ENCODE measurements at places on chromosomes 6 and 20. TPM values are rescaled to one million over a fixed set of nuclear protein-coding genes. Genes with fewer than 3 reads are reported as not detected.

DNA sequence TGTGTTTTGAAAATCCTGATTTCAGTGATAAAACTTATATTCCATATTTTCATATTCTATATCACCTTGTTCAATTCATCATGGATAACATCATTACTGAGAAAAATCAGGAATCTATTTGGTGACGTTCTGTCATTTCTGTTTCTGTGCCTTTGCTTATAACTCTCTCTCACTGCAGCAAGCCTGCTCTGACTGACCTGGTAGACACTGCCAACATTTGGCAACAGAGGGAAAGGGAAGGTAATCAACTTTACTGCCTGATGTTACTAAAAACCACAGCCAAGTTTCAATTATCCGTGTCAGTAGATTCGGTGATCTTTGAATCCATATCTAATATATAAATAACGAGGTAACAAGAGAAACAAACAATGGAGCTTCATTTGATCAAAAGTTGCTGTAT lies 501.9 kb downstream of the LMBRD1 start:
- no peak overlapping the region for H3K4me3 ChIP-seq
- DNase-seq, result no peak
- H3K4me1 ChIP-seq, result no peaks in the 10 kb centered on the region
- no peak overlapping the region for H3K27ac ChIP-seq

The BANF2 gene
- total RNA-seq, result not detected

DNA sequence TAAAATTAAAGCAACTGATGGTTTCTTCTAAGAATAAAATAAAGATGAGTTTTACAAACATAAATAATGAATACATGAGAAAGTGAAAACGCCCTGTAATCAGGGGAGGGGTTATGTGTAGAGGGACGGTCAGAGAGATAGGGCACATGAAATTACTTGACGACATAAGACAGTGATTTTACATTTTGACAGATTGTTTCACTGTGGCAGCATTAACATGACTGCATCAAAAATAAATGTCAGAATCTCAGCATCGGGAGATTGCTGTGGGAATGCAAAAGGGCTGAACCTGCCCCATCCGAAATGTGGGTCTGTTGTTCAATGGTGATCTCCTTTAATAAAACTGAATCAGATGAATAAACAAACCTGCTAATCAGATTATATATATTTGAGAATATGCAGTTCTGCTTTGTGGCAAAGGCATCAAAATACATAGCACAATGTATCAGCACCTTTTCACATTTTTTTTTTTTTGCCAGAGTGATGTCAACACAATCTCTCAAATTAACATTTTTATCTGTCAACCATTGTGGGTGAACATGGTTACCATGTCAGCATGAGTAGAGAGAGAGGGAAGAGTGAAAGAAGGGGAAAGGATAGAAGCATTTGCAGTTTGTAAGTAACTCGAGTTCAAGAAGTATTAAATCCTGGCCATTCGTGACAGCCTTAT lies 177.1 kb upstream of the MAN1A1 start:
- no peak overlapping the region for H3K4me3 ChIP-seq
- no peak overlapping the region for H3K27ac ChIP-seq
- H3K4me1 ChIP-seq, result no peaks in the 10 kb centered on the region
- no peaks in the 10 kb centered on the region for H3K36me3 ChIP-seq
- DNase-seq, result no peak
- H3K27me3 ChIP-seq, result peaks cover 10% of the 10 kb centered on the region

DNA sequence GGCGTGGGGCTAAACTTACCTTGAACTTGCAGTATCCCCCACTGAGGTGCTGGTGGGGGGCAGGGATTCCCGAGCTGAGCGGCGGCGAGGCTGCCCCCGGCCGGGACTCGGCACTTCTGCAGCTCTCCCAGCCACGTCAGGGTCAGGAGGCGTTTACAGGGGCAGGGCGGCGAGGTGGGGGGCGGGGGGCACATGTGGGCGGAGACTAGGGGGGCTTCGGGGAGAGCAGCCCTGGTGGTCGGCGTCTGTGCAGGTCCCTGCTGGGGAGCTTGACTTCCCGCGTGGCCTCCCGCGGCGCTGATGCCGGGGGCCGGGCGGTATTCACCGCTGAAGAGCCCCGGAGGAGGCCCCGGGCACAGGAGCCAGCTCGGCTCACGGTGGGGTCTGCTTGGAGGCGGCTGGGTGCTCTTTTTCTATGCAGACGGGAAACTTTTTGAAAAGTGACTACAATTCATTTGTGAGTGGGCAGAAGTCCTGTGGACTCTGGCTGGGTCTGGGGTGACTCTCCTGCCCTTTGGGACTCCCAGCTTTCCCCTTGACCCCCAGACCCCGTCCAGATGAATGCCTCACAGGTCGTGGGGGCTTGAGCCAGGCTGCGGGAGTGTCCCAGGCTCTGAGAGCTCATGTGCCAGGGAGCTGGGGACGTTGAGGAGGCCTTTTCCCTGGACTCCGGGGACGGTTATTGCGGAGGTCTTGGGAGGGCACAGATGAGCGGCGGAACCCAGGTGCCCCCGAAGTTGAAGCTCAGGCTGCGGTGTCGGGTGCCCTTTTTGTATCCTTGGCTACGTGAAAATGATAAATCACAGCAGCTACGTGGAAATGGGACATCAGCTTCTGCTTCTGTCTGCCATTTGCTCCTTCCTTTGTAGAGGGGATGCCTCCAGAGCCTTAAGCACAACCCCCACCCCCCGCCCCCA lies 75.9 kb upstream of the GATA5 start:
- H3K36me3 ChIP-seq, result no peaks in the 10 kb centered on the region
- no peak for DNase-seq
- peaks cover 11% of the 10 kb centered on the region for H3K4me1 ChIP-seq
- H3K4me3 ChIP-seq, result no peak overlapping the region
- peaks cover 28% of the 10 kb centered on the region for H3K27me3 ChIP-seq

The SRMS gene
- not detected for total RNA-seq

The OR2B6 gene
- not detected for total RNA-seq

GRCh38 chr6:5132731-5133130 lies 47.6 kb downstream of the PPP1R3G start:
- peaks cover 10% of the 10 kb centered on the region for H3K4me1 ChIP-seq
- H3K27ac ChIP-seq, result no peak overlapping the region
- no peaks in the 10 kb centered on the region for H3K36me3 ChIP-seq
- H3K27me3 ChIP-seq, result no peaks in the 10 kb centered on the region
- H3K4me3 ChIP-seq, result no peak overlapping the region

- H3K4me3 ChIP-seq, result no peak overlapping the region
- DNase-seq, result peak; percentile 71
- no peak overlapping the region for H3K27ac ChIP-seq
These were observed 72.5 kb downstream of the B3GAT2 start for GRCh38 chr6:70884074-70884983.

DNA sequence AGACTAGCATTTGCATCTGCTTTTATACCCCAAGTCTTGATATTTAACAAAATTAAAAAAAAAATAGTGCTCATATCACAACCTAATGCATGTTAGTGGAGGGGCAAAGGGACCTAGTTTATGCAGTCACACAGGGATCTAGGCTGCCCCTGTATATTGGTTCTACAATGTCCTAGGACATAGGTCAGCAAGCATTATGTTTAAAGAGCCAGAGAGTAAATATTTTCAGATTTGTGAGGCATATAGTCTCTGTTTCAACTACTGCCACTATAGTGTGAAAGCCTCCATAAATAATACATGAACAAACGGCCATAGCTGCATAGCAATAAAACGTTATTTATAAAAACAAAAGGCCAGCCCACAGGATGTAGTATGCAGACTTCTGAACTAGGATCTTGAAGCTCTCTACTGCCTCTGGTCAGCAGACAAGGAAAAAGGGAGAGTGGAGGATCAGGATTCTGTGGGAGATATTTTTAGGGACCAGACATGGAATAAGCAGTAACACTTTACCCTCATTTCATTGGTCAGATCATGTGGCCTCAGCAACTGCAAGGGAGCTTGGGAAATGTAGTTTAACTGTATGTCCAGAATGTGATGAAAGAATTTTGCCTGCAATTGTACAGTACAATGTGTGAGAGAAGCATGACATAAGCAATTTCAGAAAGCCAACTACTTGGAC lies 414.2 kb upstream of the SPTLC3 start:
- H3K4me1 ChIP-seq, result no peaks in the 10 kb centered on the region
- H3K36me3 ChIP-seq, result no peaks in the 10 kb centered on the region
- no peak overlapping the region for H3K4me3 ChIP-seq
- no peaks in the 10 kb centered on the region for H3K27me3 ChIP-seq

- H3K4me3 ChIP-seq, result no peak overlapping the region
- peak; percentile 65 for DNase-seq
- H3K36me3 ChIP-seq, result no peaks in the 10 kb centered on the region
These were observed 187.5 kb upstream of the PDE10A start for GRCh38 chr6:165850434-165851019.

GRCh38 chr20:41178904-41179432 lies 41.6 kb downstream of the PLCG1 start:
- peak overlapping the region; percentile 47 for H3K27ac ChIP-seq
- no peaks in the 10 kb centered on the region for H3K27me3 ChIP-seq

The TFAP2D gene
- not detected for total RNA-seq

- peaks cover 52% of the 10 kb centered on the region for H3K36me3 ChIP-seq
- no peaks in the 10 kb centered on the region for H3K27me3 ChIP-seq
- no peak overlapping the region for H3K4me3 ChIP-seq
- DNase-seq, result no peak
- peaks cover 43% of the 10 kb centered on the region for H3K4me1 ChIP-seq
These were observed 52.8 kb upstream of the RIPOR2 start for GRCh38 chr6:24988562-24988961.
